Ovary (tissue), 10 donors: ENCODE measurements at places on chromosomes 7 and 10. TPM values are rescaled to one million over a fixed set of nuclear protein-coding genes. Genes with fewer than 3 reads are reported as not detected.

Gene SHTN1
- 22.1 TPM for total RNA-seq

Gene TLL2
- total RNA-seq: 0.40 TPM

Gene CRHR2
- not detected for total RNA-seq

Gene FAM237B
- total RNA-seq: not detected

Gene NEUROG3
- total RNA-seq: not detected

Gene PSD
- total RNA-seq: 30.9 TPM

DNA sequence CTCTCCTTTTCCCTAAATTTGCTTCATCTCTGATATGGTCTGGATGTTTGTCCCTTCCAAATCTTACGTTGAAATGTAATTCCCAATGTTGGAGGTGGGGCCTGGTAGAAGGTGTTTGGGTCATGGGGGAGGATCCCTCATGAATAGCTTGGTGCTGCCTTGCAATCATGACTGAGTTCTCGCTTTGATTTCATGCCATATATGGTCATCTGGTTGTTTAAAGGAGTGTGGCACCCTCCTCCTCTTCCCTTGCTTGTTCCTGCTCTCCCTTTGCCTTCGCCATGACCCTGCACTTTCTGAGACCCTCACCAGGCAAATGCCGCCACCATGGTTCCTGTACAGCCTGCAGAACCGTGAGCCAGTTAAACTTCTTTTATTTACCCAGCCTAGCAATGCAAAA is 14.5 kb downstream of the NOBOX start:
- H3K27ac ChIP-seq: no peak overlapping the region
- no peak for DNase-seq

GRCh38 chr7:158649279-158649678 is 55.3 kb downstream of the NCAPG2 start:
- DNase-seq: no peak
- H3K4me1 ChIP-seq: no peaks in the 10 kb centered on the region
- no peaks in the 10 kb centered on the region for H3K36me3 ChIP-seq
- no peak overlapping the region for H3K4me3 ChIP-seq
